ENCODE measurements at places on chromosomes 1 and 21. TPM values are rescaled to one million over a fixed set of nuclear protein-coding genes. Genes with fewer than 3 reads are reported as not detected.

GRCh38 chr1:67951014-67951413 lies 99.4 kb downstream of the DIRAS3 start:
- H3K4me1 ChIP-seq = no peaks in the 10 kb centered on the region
- no peak for DNase-seq
- H3K36me3 ChIP-seq = no peaks in the 10 kb centered on the region
- H3K27ac ChIP-seq = no peak overlapping the region
- H3K27me3 ChIP-seq = no peaks in the 10 kb centered on the region

- DNase-seq = no peak
- no peak overlapping the region for H3K4me3 ChIP-seq
- H3K4me1 ChIP-seq = peaks cover 18% of the 10 kb centered on the region
- no peaks in the 10 kb centered on the region for H3K27me3 ChIP-seq
Measured at GRCh38 chr1:205800427-205800826, 12.6 kb downstream of the SLC41A1 start.

DNA sequence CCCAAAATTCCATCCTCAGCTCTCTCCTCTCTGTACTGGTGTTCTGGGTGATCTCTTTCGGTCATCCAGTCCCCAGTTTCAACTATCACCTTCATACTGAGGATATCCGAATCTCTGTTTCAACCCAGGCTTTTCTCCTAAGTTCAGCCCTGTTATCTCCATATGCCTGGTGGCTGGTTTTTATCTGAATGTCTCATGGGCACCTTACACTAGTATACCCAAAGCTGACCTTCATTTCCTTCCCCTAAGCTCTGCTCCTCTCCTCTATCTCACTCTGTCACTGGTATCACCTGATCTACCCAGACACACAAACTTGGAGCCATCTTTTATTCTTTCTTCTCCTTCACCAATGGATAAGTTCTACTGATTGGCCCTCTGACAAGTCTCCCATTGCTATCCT lies 53.0 kb downstream of the LRRC71 start:
- no peak overlapping the region for H3K4me3 ChIP-seq
- no peaks in the 10 kb centered on the region for H3K4me1 ChIP-seq
- DNase-seq = no peak

GRCh38 chr1:222084996-222085395 lies 343.1 kb upstream of the DUSP10 start:
- no peak overlapping the region for H3K27ac ChIP-seq
- H3K36me3 ChIP-seq = no peaks in the 10 kb centered on the region
- H3K4me1 ChIP-seq = no peaks in the 10 kb centered on the region
- no peak overlapping the region for H3K4me3 ChIP-seq

GRCh38 chr1:16051039-16051438 lies 7.5 kb downstream of the CLCNKB start:
- no peaks in the 10 kb centered on the region for H3K36me3 ChIP-seq
- peaks cover 4% of the 10 kb centered on the region for H3K27me3 ChIP-seq
- DNase-seq = no peak
- H3K4me1 ChIP-seq = peaks cover 13% of the 10 kb centered on the region

DNA sequence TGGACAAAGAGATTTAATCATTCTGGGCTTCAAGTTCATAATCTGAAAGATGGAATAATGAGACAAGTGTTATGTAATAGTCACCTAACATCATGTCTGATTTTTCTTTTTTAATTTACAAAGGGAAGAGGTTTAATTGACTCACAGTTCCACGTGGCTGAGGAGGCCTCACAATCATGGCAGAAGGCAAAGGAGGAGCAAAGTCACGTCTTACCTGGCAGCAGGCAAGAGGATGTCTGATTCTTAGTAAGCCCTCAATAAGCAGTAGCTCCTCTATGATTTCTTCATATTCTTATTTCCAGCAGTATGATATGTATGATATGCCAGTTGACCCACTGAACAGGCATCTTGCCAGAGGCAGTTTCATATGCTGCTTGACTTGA lies 152.7 kb downstream of the S1PR1 start:
- no peaks in the 10 kb centered on the region for H3K4me1 ChIP-seq
- no peaks in the 10 kb centered on the region for H3K27me3 ChIP-seq
- no peak for DNase-seq
- no peak overlapping the region for H3K27ac ChIP-seq

- H3K27me3 ChIP-seq = peaks cover 17% of the 10 kb centered on the region
- no peak overlapping the region for H3K4me3 ChIP-seq
- no peaks in the 10 kb centered on the region for H3K4me1 ChIP-seq
- no peak overlapping the region for H3K27ac ChIP-seq
Measured at GRCh38 chr1:30088594-30088993, 634.8 kb downstream of the MATN1 start.

GRCh38 chr1:152448095-152448494 lies 34.0 kb upstream of the CRNN start:
- H3K4me3 ChIP-seq = no peak overlapping the region
- DNase-seq = no peak
- H3K36me3 ChIP-seq = no peaks in the 10 kb centered on the region

DNA sequence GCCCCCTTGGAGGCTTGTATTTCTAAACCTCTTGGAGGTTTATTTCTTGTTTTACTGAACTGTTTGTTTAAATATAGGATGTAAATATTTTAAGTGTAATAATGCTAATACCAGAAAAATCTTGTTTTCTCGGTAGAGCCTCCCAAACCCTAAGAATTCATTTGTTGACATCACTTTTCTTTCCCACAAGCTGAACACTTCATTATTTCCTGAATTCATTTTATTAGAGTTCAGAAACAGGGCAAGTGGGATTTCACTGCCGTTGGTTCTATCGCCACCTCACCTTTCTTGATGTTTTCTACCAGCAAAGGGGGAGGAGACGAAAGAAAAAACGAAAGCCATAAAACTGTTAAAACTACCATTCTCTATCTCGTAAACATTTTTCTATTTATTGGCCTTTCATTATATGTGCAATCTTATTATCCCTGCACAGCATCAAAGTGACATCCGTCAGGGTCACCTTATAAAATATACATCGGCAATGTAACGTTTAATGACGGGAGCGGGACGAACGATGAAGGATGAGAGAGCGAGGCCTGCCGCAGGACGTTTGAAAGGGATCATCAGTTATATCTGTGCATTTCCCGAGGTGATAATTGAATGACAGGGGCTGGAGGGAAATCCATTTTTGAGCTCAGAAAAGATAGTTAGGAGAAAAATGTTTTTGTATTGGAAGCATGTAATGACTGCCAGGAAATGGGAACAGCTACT lies 59.5 kb downstream of the SLC45A1 start:
- peaks cover 54% of the 10 kb centered on the region for H3K36me3 ChIP-seq
- DNase-seq = no peak
- H3K27ac ChIP-seq = no peak overlapping the region
- H3K4me3 ChIP-seq = no peak overlapping the region
- H3K4me1 ChIP-seq = peaks cover 70% of the 10 kb centered on the region

GRCh38 chr1:147676311-147677085 lies 6.2 kb upstream of the ACP6 start:
- H3K36me3 ChIP-seq = no peaks in the 10 kb centered on the region
- H3K27me3 ChIP-seq = no peaks in the 10 kb centered on the region
- H3K4me1 ChIP-seq = no peaks in the 10 kb centered on the region

GRCh38 chr1:238404481-238404880 lies 513.8 kb upstream of the ZP4 start:
- H3K27ac ChIP-seq = no peak overlapping the region
- no peaks in the 10 kb centered on the region for H3K4me1 ChIP-seq
- H3K27me3 ChIP-seq = no peaks in the 10 kb centered on the region
- no peak overlapping the region for H3K4me3 ChIP-seq
- no peak for DNase-seq

DNA sequence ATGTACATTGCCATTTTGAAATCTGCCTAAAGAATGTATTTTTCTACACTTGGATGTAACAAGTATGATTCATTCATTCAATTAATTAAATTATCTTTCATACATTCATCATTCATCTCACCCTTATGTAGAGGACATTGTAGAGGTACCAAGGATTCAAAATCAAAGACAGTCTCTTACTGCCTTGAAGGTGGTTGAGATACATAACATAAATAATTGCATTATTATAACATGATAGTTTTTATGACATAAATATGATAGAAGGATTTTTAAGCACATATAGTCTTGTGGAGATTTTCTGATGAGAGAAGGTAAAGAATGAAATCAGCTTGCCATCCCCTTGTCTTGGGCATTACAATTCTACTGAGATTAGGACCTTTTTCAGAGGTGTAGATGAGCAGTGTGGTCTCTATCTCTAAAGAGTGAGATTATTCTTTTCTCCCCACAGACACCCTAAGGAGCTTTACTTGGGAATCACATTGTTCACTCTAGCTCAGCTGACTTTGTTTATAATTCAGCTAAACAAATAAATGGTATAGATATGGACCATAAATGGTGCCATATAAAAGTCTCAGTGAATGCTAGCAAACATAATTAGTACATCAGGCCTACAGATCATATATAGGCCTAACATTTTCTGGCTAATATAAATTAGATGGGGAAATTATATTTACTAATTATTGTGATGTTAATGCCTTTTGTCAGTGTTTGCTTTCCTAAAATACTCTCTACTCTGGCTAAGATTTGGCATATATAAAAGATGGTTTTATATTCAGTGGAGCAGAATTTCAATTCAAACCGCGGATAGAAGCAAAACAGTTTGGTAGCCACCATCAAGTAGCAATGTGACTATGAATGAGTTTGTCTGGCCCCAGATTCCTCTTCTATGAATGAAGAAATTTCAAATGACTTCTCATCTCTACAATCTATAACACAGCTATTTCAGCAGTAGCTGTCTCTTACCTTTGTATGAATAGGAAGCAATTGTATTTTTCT lies 1.9 kb downstream of the RGS1 start:
- H3K4me3 ChIP-seq = peak overlapping the region; percentile 46
- no peak overlapping the region for H3K27ac ChIP-seq
- no peaks in the 10 kb centered on the region for H3K27me3 ChIP-seq
- peaks cover 7% of the 10 kb centered on the region for H3K4me1 ChIP-seq
- DNase-seq = no peak
- H3K36me3 ChIP-seq = no peaks in the 10 kb centered on the region

- DNase-seq = no peak
- H3K4me1 ChIP-seq = no peaks in the 10 kb centered on the region
- no peak overlapping the region for H3K27ac ChIP-seq
- no peaks in the 10 kb centered on the region for H3K36me3 ChIP-seq
- no peak overlapping the region for H3K4me3 ChIP-seq
- no peaks in the 10 kb centered on the region for H3K27me3 ChIP-seq
Measured at GRCh38 chr1:218366322-218367052, 21.4 kb downstream of the TGFB2 start.

GRCh38 chr1:62064829-62065407 lies 129.7 kb upstream of the L1TD1 start:
- H3K27ac ChIP-seq = no peak overlapping the region
- DNase-seq = no peak
- H3K4me1 ChIP-seq = no peaks in the 10 kb centered on the region
- H3K4me3 ChIP-seq = no peak overlapping the region
- H3K27me3 ChIP-seq = no peaks in the 10 kb centered on the region

- H3K4me3 ChIP-seq = peak overlapping the region; percentile 65
- H3K36me3 ChIP-seq = peaks cover 5% of the 10 kb centered on the region
- H3K4me1 ChIP-seq = peaks cover 40% of the 10 kb centered on the region
Measured at GRCh38 chr1:8525216-8525557, 207.3 kb downstream of the SLC45A1 start.

DNA sequence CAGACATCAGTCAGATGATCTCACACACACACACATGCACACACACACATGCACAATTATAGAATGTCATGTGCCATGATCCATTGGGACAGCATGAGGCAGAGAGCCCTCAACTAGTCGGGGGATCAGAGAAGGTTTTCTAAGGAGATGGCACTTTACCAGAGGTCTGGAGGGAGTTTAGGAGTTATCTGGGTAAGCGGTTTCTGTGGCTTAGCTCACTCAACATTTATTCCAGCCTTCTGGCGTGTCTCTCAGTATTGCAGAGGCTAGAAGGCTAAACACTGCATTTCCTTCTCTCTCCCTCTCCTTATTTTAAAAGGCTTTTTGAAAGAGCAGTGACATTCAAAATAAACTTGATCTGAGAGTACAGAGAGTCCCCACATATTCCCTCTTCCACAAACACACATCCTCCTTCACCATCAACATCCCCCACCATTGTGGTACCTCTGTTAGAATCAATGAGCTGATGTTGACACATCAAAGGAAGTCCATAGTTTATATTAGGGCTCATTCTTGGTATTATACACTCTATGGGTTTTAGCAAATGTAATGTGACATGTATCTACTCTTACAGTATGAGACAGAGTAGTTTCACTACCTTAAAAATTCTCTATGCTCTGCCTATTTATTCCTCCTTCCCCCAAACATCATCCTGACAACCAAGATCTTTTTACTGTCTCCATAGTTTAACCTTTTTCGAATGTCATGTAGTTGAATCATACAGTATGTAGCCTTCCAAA lies 9.0 kb upstream of the PLA2G2A start:
- no peak overlapping the region for H3K27ac ChIP-seq
- H3K4me3 ChIP-seq = no peak overlapping the region
- DNase-seq = no peak
- no peaks in the 10 kb centered on the region for H3K4me1 ChIP-seq
- no peaks in the 10 kb centered on the region for H3K27me3 ChIP-seq

- peaks cover 5% of the 10 kb centered on the region for H3K27me3 ChIP-seq
- peaks cover 5% of the 10 kb centered on the region for H3K4me1 ChIP-seq
- H3K4me3 ChIP-seq = no peak overlapping the region
- no peak for DNase-seq
- H3K27ac ChIP-seq = no peak overlapping the region
- H3K36me3 ChIP-seq = no peaks in the 10 kb centered on the region
Measured at GRCh38 chr1:183198463-183198862, 12.4 kb downstream of the LAMC2 start.

DNA sequence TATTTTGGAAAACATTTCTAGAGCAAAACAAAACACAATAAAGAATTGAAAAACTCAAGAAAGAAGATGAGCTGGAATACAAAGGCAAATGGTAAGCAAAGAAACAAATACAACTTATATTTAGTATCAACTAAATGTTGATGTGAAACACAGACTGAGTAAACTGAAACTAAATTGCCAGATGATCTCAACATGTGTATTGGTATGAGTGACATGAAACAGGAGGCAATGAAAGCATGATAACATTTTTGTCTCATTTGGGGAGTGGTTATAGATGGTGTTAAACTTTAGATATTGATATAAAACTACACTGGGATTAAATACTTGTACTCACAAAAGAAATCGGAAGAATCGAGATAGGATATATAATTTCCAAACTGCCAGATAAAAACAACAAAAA lies 805.6 kb upstream of the CXADR start:
- DNase-seq = no peak
- no peak overlapping the region for H3K4me3 ChIP-seq
- H3K4me1 ChIP-seq = no peaks in the 10 kb centered on the region

- no peak for DNase-seq
- no peak overlapping the region for H3K27ac ChIP-seq
- no peak overlapping the region for H3K4me3 ChIP-seq
- H3K27me3 ChIP-seq = no peaks in the 10 kb centered on the region
Measured at GRCh38 chr1:224786533-224787250, 142.8 kb upstream of the DNAH14 start.

- no peak overlapping the region for H3K4me3 ChIP-seq
- no peak for DNase-seq
- H3K36me3 ChIP-seq = no peaks in the 10 kb centered on the region
Measured at GRCh38 chr1:2226525-2227345, 1.4 kb upstream of the SKI start.

GRCh38 chr1:226872437-226872836 lies 2.0 kb downstream of the PSEN2 start:
- peaks cover 16% of the 10 kb centered on the region for H3K4me1 ChIP-seq
- no peak overlapping the region for H3K4me3 ChIP-seq
- H3K36me3 ChIP-seq = no peaks in the 10 kb centered on the region
- peaks cover 23% of the 10 kb centered on the region for H3K27me3 ChIP-seq

The SLC45A3 gene
- not detected for total RNA-seq

The GBP5 gene
- total RNA-seq = 51.4 TPM

The CELA3B gene
- not detected for total RNA-seq

The SLC44A5 gene
- not detected for total RNA-seq

The LCE3D gene
- total RNA-seq = not detected

The TMEM82 gene
- total RNA-seq = not detected

The NR5A2 gene
- total RNA-seq = not detected

The PTGS2 gene
- total RNA-seq = 0.61 TPM

Measured in CD4-positive, alpha-beta T cell (primary cell).